ENCODE measurements at places on chromosomes 13 and 19. TPM values are rescaled to one million over a fixed set of nuclear protein-coding genes. Genes with fewer than 3 reads are reported as not detected.

GRCh38 chr19:33368074-33368864 is 5.2 kb upstream of the CEBPG start:
- no peak overlapping the region for H3K27ac ChIP-seq
- H3K27me3 ChIP-seq, result no peaks in the 10 kb centered on the region
- no peaks in the 10 kb centered on the region for H3K36me3 ChIP-seq
- no peaks in the 10 kb centered on the region for H3K4me1 ChIP-seq

Gene GPR4
- total RNA-seq, result not detected

Gene GIPR
- total RNA-seq, result 7.4 TPM

Gene ZSCAN4
- total RNA-seq, result not detected

DNA sequence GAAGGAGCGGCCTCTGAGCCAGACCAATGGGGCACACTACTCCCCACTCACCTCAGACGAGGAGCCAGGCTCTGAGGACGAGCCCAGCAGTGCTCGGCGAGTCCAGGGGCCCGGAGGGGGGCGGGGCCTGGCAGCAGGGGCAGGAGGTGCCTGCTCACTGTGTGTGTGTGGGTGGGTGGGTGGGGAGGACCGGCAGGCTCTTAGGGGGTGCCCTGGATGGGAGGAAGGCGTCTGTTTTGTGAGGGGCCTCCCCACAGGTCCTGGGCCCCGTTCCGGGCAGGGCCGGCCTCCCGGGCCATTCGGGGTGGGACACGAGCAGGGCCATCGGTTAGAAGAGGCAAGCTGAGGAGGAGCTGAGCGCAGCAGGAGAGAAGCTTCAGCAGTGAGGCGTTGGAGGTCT is 12.7 kb downstream of the PLEKHJ1 start:
- H3K27me3 ChIP-seq, result no peaks in the 10 kb centered on the region
- H3K4me1 ChIP-seq, result no peaks in the 10 kb centered on the region
- H3K4me3 ChIP-seq, result no peak overlapping the region
- DNase-seq, result no peak

DNA sequence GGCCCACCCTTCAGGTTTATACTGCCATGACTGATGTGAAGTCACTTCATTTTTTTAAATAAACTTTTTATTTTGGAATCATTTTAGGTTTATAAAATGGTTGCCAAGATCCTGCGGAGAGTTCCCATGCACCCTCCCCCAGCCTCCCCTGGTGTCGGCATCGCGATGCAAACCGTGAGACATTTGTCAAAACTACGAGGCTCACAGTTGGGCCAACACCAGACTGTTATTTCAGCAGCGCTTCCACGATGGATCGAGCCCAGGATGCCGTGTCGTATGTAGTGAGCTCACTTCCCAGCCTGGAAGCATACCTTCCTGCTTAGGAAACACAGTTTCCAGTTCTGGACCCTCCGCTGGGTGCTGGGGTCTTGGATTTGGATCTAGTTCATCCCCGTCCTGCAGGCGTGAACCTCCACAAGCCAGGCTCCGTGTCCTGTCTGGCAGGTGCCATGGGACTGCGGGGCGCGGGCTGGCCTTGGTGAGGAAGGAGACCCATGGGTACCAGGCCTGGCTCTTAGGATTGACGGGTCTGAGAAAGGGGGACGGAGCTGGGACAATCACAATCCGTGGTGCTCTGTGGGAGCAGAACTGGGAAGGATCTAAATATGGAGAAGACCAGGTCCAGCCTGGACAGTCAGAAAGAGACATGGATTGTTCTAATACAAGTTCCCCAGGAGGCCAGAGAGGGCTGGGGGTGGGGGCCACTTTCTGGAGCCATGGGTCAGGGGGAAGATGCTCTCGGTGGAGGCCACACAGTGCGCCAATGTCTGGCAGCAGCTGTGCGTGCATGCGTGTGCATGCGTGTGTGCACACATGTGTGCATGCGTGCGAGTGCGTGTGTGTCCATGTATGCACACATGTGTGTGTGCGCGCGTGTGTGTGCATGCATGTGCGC is 2.4 kb upstream of the SBK2 start:
- H3K4me1 ChIP-seq, result no peaks in the 10 kb centered on the region
- no peaks in the 10 kb centered on the region for H3K36me3 ChIP-seq
- H3K27ac ChIP-seq, result no peak overlapping the region
- H3K27me3 ChIP-seq, result no peaks in the 10 kb centered on the region
- H3K4me3 ChIP-seq, result no peak overlapping the region
- DNase-seq, result no peak

All from naive thymus-derived CD4-positive, alpha-beta T cell (primary cell).